Stimulated activated CD8-positive, alpha-beta memory T cell treated with anti-CD3 and anti-CD28 coated beads, Interleukin-4, amount 100 ng/mL, for 4 hours (primary cell): ENCODE measurements at places on chromosomes 5 and 9.

GRCh38 chr9:136943291-136944211, 987 bp downstream of the FBXW5 start:
- no peak for DNase-seq

GRCh38 chr5:170312666-170313065, 15.1 kb upstream of the LCP2 start:
- peak; percentile 59 for DNase-seq

- DNase-seq, result no peak
Measured at GRCh38 chr5:120769312-120769872, 305.3 kb downstream of the PRR16 start.

DNA sequence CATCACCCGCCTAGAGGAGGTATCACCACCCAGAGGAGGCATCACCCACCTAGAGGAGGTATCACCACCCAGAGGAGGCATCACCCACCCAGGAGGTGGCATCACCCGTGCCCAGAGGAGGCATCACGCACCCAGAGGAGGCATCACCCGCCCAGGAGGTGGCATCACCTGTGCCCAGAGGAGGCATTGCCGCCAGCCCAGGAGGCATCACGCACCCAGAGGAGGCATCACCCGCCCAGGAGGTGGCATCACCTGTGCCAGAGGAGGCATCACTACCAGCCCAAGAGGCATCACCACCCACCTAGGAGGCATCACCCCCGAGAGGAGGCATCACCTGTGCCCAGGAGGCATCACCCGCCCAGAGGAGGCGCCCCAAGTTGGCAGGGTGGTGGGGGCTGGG, 2.6 kb downstream of the NOTCH1 start:
- no peak for DNase-seq

DNA sequence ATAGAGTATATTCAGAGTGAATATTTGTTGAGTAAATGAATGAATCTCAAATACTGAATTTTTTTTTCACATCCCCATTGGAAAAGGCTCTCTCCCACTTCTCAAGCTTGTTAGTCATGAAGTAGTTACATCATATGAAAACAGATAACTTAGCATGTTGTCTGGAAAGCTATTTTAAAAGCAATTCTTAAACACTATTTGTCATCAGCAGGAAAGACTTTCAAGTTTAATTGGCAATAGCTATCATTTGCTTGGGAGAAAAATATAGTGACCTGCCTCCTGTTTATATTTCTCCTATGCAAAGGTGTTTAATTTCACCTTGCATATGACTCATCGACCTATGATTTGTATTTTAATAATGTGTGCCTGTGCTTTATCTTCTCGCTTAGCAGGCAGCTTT, 499.8 kb upstream of the GRIA1 start:
- DNase-seq, result no peak

DNA sequence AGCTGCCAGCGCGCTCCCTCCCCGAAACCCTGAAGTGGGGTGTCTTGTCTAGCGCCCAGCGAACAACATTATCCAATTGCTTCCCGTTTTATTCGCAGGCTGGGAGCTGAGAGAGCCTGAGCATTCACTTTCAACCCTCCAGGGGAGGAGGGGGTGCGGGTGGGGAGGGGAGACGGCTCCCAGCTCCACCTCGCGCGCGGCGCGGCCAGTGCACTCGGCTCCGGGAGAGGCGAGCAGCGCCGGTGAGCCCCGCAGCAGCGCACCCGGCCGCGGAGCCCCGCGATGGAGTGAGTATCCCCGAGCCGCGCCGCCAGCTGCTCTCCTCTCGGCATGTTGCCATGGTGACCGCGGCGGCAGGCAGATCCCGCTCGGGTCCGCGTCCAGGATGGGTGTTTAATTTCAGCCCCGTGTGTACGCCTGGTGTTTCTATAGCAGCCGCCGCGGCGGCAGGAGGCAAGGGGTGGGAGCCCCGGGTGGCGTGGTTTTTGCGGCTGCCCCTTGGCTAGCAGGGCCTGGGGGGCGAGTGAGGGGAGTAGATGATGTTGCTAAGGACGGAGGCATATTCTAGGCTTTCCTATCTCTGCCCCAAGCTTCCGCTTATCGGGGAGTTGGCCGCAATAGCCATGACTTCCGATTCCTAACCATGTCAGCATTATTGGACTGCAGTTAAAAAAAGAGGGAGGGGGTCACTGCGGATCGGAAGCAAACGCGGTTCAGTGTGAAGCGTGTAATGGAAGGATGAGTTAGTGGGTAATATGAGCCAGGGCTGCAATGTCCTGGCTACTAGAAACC, 139.2 kb upstream of the PALM2AKAP2 start:
- no peak for DNase-seq

- no peak for DNase-seq
Measured at GRCh38 chr9:81776834-81777233, 87.5 kb upstream of the TLE1 start.

- no peak for DNase-seq
Measured at GRCh38 chr5:57431759-57432158, 50.9 kb downstream of the ACTBL2 start.

DNA sequence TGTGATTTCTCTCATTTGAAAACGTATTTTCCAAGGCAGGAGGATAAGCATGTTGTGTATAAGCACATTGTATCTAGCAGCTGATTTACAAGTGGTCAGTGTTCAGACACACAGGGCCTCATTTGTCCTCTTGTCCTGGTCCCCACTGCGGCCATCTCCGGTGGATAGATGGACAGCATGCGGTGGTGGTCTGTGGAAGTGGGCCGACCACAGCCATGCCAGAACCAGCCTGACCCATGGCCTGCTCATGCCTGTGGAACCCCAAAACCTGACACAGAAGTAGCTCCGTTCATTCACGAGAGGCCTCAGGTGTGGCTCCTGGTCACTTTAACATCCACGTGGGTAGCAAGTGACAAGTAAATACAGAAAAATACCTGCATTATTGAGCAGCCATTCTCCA, 14.6 kb downstream of the IRX2 start:
- no peak for DNase-seq

- no peak for DNase-seq
Measured at GRCh38 chr9:122975196-122975595, 34.4 kb downstream of the RABGAP1 start.

DNA sequence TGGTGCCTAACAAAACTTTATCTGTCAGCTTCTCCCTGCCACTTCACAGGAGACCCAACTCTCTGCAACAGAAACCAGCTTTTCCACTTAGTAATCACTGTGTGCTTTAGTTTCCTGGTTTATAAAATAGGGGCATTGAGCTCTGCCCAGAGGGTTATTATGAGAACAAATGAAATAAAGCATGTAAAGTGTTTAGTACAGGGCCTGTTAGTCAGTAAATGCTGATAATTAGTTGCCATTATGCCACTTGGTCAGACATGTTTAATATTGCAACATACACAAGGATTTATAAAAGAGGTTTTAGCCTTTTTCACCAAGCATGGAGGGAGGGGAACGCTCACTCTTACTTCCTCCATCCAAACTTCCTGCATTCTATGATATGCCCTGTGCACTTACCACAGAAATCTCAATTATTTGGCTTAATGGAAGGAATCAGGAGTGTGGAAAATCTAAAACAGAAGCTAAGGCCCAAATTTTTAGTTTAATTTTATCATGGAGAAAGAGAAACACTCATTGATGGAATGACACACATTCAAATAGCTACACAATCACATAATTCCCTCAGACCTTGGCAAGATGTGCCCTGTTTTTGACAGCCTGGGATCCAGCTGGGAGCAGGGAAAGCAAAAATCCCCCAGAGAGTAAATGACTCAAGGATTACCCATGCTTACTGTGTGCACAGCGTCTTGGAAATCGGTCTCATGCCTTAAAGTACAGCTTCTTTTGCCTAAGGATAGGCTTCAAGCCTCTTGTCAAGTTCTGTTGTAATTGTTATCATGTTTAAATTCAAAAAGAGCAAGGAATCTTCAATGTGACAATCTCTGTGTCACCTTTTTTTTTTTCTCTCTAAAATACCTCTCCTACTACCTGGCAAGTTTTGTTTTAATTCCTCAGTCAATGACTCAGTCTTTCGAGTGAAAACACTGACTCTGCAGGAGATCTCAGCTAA, 34.0 kb downstream of the ZNF474 start:
- no peak for DNase-seq

GRCh38 chr9:134442085-134442474, 115.8 kb downstream of the RXRA start:
- no peak for DNase-seq

DNA sequence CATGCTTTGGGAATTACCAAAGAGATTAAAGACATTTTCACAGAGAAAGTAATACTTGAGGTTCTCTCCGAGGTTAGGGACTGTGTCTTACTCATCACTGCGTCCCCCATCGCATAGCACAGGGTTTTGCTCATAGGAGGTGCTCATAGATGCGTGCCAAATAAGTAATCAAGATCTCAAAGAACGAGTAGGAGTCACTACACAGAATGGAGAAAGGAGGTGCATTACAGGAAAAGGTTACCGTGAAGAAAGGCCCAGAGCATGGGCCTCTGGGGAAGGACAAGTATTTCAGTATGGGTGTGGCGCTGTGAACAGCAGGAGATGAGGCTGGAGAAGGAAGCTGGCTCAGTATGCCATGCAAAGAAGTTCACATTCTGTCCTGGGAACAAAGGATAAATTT, 182.4 kb downstream of the ACTL7B start:
- no peak for DNase-seq

DNA sequence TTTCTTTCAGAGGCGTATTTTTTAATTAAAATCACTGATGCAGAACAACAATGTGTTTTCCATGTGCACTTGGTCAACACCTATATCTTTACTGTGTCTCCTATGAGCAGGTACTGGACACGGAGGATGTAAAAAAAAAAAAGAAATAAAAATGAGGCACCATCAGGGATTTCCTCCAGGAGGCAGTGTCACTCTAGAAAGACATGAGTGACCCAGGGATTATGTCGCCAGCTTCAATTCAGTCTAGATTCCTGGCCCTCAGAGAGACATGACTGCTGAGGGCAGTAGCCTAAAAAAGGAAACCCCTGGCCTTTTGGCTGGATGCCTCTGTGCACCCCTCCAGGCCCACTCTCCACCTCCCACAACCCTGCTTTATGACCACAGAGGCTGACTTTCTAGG, 18.3 kb upstream of the IL33 start:
- DNase-seq, result no peak

- DNase-seq, result no peak
Measured at GRCh38 chr9:6759185-6759977, 1.6 kb downstream of the KDM4C start.

- no peak for DNase-seq
Measured at GRCh38 chr5:9239071-9239470, 306.8 kb downstream of the SEMA5A start.

DNA sequence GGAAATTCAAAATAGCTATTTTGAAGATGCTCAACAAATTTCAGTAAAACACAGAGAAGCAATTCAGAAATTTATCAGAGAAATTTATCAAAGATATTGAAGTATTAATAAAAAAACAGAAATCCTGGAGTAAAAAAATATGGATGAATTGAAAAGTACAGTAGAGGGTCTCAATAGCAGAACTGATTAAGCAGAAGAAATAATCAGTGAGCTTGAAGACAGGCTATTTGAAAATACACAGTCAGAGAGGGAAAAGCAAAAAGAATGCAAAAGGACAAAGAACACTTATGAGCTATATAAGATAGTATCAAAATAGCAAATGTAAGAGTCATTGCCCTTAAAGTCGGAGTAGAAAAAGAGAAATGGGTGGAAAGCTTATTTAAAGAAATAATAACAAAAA, 107.9 kb upstream of the PPP2R2B start:
- DNase-seq, result no peak

DNA sequence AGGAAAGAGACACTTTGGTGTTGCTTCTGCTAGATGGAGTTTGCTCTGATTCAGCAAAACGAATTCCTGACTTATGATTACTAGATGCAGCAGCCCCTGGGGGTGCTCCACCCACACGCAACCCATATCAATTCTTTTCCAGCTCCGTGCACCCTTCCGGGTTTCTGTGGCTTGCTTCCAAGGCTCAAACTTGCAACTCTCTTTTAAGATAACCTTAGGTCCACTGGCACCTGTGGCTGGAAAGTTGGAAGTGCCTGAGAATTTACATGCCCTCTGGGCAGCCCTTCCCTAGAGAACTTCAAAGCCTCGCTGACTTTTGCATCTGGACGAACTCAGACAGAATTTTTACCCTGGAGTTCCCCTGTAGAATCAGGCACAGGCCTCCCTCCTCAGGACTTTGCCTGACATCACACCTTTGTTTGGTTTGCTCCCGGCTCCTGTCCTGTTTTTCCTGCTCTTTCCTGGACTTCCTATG, 224.9 kb downstream of the SNX18 start:
- no peak for DNase-seq

- no peak for DNase-seq
Measured at GRCh38 chr9:129054163-129054851, 17.9 kb downstream of the MIGA2 start.

- DNase-seq, result no peak
Measured at GRCh38 chr5:172733131-172733973, 37.6 kb downstream of the DUSP1 start.

GRCh38 chr9:8391132-8391531, 591.6 kb upstream of the DMAC1 start:
- DNase-seq, result no peak

DNA sequence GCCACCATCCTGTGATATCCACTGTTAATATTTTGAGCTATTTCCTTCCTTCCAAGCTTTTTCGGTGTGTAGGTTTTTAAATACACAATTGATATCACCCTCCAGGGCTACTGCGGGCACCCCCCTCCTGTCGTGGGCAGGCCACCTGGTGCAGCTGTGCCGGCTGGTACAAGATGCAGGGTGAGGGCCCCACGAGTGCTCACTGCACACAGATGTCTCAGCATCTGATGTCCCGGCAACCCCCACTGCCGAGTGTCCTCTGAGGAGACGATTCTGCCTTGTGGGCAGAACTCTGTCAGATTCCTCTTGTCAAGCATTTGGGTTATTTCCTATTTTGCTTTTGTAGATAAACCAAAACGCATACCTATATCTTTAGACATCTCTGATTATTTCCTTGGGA, 25.1 kb downstream of the CACNA1B start:
- no peak for DNase-seq

DNA sequence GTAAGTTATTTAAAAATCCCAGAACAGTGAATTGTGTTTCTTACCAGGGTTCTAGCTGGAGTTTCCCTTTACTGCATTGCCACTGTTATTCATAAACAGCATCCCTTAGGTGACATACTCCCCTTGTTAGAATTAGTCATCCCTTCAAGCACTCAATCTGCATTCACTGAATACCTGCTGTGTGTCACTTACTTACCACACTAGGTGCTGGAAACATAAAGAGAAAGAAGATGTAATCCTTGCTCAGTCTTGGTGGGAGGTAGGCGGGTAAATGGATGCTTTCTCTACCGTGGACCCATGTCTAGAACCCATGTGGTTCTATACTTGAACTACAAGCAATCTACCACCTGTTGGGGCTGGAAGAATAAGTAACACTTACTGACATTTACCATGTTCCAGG, 371.6 kb downstream of the KDM4C start:
- DNase-seq, result no peak

- DNase-seq, result no peak
Measured at GRCh38 chr5:64958757-64959391, 190.1 kb downstream of the CWC27 start.

DNA sequence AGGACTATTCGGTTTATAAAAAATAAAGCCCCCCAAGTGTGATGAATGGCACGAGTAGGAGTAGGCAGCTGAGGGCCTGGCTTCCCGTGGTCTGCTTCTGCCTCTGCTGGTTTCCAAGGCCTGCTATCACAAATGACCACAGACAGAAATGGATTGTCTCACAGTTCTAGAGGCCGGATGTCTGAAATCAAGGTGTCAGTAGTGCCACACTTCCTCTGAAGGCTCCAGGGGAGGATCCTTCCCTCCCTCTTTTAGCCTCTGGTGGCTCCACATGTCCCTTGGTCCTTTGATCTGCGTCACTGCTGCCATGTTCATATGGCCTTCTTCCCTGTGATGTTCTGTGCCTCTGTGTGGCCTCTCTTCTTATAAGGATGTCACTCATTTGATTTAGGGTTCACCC, 15.1 kb downstream of the PRKACG start:
- DNase-seq, result no peak
